T-helper 9 cell (primary cell): ENCODE measurements at places on chromosomes 2 and 18.
A peak's percentile ranks its signal among the peaks of the same experiment; 100 is the strongest.

DNA sequence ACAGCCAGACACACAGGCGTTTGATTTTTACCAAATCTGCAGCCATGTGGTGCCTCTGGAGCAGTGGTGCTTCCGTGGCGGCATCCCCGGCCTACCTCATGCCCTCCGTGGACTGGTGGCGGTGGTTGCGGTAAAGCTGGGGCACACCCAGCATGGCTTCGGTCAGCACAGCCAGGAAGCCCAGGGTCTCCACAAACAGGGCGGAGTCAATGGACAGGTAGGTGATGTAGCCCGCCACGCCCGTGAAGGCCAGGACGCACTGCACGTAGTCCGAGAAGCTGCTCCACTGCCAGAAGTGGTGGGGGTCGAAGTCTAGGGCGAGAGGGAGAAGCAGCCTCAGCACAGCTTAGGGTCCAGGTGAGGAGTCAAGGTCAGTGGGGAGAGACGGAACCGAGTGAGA, 32.4 kb downstream of the SLC66A2 start:
- DNase-seq: no peak

GRCh38 chr2:49222975-49223528, 68.7 kb upstream of the FSHR start:
- no peak for DNase-seq

DNA sequence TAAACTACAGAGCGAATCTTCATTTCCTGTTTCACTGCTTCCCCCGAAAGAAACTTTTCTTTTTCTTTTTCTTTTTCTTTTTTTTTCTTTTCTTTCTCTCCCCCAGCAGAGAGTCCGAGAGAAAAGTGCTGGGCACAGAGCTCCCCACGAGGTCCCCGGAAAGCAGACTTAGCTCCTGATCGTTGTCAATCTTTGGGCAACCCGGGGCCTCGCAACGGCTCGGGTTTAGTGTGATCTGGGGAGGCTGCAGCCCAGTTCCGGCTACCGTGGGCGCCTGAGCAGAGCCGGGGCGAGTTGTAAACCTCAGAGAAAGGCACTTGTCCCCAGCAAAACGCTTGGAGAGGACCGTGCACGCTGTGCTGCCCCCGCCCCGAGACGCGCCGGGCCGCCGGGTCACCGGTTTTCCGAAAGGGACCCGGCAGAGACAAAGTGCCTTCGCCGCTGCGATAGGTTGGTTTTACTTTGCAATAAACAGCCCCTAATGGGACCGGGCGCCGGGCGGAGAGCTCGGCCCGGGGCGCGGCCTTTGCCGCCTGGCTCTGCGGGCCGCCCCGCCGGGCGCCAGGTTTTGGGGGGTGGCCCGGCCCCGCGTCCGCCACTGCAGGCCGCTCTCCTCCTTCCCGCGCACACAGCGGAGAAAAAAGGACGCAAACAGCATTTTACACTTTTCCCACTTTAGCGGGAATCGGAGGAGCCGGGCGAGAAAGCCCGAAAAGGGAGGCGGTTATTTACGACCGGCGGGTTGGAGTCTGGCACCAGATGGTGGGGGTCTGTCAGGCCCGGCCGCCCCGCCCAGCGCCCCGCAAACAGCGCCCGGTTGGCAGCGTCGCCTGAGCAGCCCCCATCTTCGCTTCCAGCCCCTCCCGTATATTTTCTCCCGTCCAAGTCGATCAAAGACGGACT, 136.0 kb downstream of the INSIG2 start:
- DNase-seq: peak; percentile 4

DNA sequence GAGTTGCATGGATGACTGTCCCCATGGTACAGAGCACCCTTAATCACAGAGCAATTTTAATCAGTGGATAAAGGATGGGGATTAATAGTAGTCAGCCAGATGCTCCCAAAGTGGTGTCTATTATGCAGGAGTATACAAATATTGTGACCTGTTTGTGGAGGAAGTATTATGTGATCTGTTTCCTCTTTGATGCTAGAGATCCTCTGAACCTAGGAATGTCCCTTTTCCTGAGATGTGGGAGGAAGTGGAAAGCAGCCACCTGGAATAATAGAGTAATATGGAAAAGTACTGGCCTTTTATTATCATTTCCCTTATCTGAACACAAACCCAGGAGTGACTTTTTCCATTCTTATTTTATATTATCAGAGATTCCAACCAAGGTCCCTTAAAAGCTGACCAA, 94.2 kb upstream of the EFEMP1 start:
- no peak for DNase-seq

- no peak for DNase-seq
Measured at GRCh38 chr18:47184419-47185050, 8.4 kb upstream of the IER3IP1 start.

DNA sequence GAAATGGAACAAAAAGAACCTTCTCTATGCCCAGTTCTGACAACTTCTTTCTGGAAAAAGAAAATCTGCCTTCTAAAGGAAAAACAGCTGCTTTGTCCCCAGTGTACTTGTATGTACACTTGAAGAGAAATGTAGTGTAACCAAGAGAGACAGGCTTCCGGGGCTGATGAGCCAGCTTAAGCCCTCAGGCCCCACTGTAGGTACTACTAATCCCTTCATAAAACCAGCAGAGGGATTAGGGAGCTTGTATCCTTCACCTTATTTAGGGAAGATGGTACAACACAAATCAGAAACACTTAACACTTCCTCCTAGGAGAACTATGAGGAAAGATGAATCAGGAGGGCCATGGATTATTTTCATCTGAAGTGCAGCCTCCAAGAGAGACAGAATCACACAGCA, 18.8 kb upstream of the SUCLG1 start:
- no peak for DNase-seq

- peak; percentile 67 for DNase-seq
Measured at GRCh38 chr2:136378712-136379595, 261.0 kb upstream of the CXCR4 start.

- no peak for DNase-seq
Measured at GRCh38 chr2:223696719-223697118, 94.6 kb upstream of the SCG2 start.

DNA sequence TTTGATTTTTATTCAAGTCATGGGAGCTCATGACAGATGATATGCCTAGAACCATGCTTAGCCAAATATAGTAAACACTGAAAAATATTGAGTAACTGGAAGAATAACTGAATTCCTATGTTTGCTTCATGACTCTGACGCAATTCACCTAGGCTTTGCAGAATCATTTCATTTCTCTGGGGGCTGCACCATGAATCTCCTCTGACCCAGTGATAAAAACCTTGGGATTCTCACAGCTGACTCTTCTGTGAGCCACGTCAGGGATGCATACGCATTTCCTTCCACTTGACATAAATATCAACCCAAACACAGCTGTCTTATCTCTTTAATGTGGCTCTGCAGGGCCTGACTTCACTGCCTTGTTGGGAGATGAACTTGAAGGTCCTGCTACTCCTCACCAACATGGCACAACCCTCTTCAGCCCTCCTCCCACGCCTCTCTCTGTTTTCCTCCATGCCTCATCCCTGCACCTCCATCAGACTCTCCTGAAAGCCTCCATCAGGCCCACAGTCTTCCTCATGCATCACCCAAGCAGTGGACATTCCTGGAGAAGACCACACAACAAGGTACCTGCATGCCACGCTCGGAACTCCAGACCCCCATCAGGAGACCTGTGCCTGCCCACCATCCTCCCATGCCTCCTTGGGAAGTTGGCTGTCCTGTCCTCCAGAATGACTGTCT, 29.8 kb downstream of the COL6A3 start:
- DNase-seq: no peak

DNA sequence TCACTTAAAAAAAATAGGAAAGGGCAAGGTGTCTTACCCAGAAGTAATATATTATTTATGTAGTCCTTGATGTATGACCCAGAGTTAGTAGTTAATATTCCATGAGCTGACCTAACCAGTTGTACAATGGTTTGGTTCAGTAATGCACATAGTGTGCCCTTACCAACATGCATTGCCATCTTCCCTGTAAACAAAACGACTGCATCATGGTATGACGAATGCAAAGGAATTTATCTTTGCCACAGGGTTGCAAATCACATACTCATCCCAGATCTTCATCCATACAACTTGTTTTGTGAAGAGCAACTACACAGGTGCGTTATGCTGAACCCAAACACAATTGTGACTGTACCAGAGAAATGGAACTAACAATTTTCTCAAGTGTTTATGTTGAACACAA, 68.9 kb upstream of the ZSWIM2 start:
- no peak for DNase-seq

DNA sequence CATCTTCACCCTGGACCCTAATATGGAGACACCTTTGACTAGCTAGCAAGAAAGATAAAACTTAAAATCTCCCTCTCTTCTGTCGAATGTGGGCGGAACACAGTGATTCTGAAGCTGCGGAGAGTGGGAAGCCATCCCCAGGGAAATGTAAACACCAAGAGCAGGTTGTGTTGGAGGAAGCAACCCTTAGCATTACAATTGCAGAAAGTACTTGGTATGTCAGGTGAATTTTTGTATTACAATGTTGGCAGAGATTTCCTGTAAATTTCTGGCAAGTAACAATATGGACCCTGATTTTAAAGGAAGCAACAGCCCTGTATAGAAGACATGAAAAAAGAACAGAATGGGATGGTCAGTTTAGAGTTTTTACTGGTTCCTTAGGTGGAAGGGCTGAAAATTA, 35.8 kb downstream of the TSN start:
- no peak for DNase-seq

DNA sequence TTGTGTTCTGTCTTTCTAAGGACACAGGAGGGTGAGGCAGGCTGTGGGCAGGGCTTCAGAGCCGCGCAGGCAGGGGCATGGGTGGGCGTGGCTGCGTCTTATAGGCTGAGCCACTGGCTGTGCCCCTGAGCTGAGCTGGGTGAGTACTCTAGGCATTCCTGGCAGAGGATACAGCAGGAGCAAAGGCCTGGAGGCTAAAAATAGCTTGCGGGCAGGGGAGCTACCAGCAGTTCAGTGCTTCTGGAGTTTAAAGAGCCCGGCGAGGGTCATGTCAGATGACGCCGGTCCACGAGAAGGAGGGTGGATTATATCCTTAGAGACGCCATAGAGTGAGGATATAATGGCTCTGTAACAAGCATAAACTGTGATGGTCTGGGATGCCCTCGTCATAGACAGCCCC, 31.5 kb upstream of the PDIA6 start:
- no peak for DNase-seq

DNA sequence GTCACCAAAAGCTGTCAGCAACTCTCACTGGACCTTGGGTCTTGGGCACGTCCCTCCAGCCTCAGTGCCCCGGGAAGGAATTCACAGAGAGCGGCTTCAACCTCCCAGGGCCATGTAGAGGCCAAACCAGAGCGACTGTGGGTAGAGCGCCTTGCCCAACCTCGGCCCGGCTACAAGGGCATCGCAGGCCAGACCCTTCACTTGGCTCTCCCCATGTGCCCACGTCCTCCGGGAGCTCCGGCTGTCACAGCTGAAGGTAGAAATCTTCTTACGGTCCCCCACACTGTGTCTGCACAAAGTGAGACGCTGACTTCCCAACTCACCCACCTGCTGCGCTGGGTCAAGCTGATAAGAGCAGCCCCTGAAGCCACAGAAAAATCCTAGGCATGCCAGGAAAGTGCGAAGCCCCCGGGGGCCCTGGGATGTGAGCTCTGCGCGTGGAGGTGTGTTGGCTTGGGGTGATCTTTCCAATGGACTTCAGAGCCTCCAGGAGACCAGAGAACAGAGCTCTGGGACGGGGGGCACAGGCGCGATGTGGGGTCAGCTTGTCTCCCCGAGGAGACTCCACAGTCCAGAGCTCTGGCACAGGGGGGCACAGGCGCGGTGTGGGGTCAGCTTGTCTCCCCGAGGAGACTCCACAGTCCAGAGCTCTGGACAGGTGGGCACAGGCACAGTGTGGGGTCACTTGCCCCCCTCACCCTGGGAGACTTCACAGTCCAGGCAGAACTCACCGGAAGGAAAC, 105.5 kb downstream of the RTP5 start:
- no peak for DNase-seq

- no peak for DNase-seq
Measured at GRCh38 chr18:49127471-49128190, 176.9 kb upstream of the SMAD7 start.

GRCh38 chr2:1628893-1629292, 115.4 kb downstream of the PXDN start:
- no peak for DNase-seq

GRCh38 chr2:19635951-19636510, 265.8 kb downstream of the TTC32 start:
- no peak for DNase-seq

GRCh38 chr2:98188351-98189046, 101.5 kb downstream of the VWA3B start:
- DNase-seq: no peak

DNA sequence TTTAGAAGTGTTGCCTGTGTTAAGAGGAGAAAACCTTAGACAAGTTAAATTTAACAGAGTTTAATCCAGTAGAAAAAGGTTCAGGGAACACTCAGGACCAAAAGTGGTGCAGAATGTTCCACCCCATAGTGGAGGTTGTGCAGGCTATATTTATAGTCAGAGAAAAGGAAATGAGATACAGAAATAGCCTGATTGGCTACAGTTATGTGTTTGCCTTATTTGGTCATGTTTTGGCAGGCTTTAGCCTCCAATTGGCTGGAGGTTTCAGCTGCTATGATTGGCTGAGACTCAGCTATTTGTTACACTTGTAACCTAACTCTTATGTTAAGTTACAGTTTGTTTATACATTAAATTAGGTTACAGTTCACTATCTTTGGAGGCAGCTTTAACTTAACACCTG, 4.2 kb downstream of the STAMBP start:
- no peak for DNase-seq

DNA sequence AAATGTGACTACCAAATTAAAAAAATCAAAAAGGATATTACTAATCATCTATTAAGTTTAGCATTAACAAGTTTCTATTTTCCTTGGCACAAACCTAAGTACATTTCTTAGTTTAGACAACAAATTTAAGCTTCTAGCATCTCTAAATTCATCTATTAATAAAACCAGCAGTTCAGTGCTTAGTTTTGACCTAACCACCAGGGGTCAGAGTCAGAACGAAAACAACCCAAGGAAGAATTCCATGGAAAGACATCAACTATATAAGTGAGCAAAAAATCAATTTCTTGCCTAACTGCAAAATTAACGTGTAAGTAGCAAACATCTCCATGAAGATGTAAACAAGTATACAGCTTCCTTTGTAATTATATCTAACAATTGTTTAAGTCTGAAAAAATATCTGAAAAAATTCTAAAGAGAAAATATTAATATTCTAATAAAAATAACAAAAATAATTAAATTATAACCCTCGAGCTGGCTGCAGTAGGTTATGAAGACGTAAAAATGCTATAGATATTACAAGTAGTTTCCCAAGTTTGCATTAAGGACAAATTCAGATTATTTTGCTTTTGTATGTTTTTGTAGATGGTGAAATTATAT, 83.7 kb downstream of the CERKL start:
- no peak for DNase-seq

- no peak for DNase-seq
Measured at GRCh38 chr2:85801871-85802270, 48.1 kb downstream of the ATOH8 start.

- DNase-seq: no peak
Measured at GRCh38 chr2:53028225-53028624, 739.4 kb upstream of the CHAC2 start.

GRCh38 chr2:70461414-70461813, 92.2 kb downstream of the TGFA start:
- DNase-seq: no peak
